ENCODE measurements at places on chromosomes 3 and 15.

- DNase-seq = no peak
Measured at GRCh38 chr3:46112984-46113383, 85.7 kb upstream of the XCR1 start.

- peak; percentile 25 for DNase-seq
Measured at GRCh38 chr3:12916159-12916558, 74.8 kb upstream of the RPL32 start.

- peak; percentile 84 for DNase-seq
Measured at GRCh38 chr15:72783004-72783639, 436 bp downstream of the ADPGK start.

- no peak for DNase-seq
Measured at GRCh38 chr3:25396686-25397085, 31.4 kb upstream of the RARB start.

- peak; percentile 44 for DNase-seq
Measured at GRCh38 chr3:119579366-119580066, at the start of gene ADPRH. Gene ADPRH (plus strand): TSS chr3:119579492. CDS start chr3:119582170, 2,678 bp downstream.

DNA sequence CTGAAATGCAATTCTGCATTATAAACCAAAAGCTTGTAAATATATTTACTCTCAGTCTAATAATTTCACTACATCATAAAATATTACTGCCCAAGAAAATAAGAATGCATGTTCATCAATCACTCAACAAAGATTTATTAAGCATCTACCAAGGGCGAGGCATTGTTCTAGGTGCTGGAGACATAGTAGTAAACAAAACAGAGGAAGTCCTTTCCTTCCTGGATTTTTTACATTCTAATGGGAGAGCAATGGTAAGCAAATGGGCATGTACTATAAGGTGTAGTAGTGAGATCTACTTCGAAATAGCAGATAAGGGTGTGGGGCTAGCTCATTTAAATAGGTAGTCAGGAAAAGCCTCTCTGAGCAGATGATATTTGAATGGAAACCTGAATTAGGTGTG lies 10.8 kb upstream of the ZFYVE19 start:
- no peak for DNase-seq

DNA sequence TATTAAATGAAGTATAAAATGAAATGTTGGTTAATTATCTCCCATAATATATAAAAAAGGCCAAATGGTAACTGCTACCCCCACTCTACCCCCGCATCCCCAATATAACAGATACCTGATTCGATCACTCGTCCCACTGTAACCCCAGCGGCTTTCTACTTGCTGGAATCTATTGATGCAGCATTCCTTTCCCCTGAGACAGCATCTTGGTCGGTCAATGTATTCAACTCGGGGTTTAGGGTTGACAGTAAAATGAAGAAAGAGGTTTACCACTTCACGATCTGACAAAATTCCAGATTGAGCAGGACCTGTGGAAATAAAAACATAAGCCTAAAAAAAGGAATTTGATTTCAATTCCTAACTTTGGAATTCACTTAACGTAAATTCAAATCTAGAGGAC lies 18.6 kb upstream of the C15orf40 start:
- no peak for DNase-seq

All from Kasumi-1 (cell line).